Cardiac septum (tissue), 1 donor: ENCODE measurements at places on chromosomes 7 and 10.

GRCh38 chr7:149154056-149154455 lies 6.8 kb downstream of the ZNF398 start:
- DNase-seq, result no peak

DNA sequence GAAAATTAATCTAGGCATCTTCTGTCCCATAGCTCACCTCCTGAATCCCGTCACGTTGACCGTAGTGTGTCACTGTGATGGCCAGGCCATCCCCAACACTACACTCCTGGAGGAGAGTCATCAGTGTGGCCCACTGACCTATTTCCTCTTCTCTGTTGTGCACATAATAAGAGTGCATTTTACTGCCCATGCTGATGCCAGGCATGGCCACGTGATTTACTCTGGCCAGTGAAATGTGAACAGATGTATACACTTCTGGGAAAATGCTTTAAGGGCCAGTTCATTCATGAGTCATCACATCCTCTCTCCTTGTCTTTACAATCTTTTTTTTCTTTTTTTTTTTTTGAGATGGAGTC lies 101.9 kb upstream of the PIP4K2A start:
- DNase-seq, result no peak

- no peak for DNase-seq
Observed at GRCh38 chr7:74324531-74325209, 35.5 kb downstream of the CLIP2 start.

- DNase-seq, result no peak
Observed at GRCh38 chr7:125927556-125927955, 997.9 kb upstream of the POT1 start.

DNA sequence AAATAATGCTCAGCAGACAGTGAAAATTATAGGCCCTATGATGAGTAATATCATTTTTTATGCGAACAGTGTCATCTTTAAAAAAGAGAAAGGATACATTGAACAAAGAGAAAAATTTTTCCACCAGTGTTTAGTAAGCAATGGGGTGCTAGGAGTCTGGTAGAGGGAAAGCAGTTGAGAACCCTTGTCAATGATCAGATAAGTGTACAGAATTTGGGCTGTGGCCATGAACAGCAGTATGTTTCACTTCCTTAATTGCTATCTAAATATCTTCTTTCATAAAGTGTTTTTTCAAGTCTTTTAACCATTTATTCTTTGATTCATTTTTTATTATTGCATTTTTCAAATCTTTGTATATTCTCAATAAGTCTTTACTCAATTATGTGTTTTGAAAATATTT lies 750.7 kb upstream of the KCND2 start:
- no peak for DNase-seq

DNA sequence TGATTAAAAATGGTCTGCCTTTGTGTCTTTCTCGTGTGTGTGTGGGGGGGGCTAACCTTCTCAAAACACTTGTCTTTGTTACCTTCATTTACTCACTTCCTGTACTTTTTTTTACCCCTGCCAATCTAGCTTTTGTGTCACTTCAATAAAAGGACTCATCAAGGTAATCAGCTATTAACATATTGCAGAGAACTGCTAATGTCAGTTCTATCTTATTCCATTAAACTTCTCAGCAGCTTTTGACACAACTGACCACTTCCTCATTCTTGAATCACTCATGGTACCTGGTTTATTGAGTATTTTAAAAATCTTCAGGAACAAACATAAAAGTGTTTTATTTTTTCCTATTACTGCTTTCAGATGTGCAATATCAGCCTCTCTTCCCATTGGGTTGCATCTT lies 59.8 kb downstream of the SLC25A40 start:
- no peak for DNase-seq

DNA sequence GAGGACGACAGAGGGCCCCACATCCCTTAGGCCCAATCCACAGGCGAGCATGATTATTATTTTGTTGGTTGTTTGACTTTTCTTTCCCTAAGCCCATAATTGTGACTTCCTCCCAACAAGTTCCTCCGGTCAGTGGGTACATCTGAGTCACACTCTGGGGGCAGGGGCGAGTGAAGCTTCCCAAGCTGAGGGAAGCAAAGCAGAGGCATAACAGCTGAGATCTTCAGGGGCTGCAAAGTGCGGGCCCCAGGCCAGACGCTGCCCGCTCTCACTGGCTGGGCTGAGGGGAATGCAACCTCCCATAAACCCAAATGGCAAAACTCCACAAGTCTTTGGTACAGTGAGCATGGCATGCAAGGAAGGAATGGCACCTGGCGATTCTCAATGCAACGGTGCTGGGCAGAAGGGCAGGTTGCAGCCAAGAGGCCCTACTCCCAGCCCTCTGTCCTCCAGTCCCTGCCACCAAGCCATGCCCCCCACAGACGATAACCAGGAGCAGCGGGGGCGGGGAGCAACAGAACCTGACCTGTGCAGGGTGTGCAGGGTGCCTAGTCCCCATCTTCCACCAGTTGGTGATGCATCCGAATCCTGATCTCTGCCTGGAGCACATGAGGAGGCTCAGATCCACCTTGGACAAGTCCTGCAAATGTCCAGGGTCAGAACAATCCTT lies 25.3 kb downstream of the TNS3 start:
- no peak for DNase-seq

- no peak for DNase-seq
Observed at GRCh38 chr10:15072358-15072757, 16.2 kb downstream of the ACBD7 start.

- DNase-seq, result no peak
Observed at GRCh38 chr7:131112431-131112830, 215.2 kb upstream of the MKLN1 start.
